ENCODE measurements at places on chromosomes 2 and 18.
A peak's percentile ranks its signal among the peaks of the same experiment; 100 is the strongest.

DNA sequence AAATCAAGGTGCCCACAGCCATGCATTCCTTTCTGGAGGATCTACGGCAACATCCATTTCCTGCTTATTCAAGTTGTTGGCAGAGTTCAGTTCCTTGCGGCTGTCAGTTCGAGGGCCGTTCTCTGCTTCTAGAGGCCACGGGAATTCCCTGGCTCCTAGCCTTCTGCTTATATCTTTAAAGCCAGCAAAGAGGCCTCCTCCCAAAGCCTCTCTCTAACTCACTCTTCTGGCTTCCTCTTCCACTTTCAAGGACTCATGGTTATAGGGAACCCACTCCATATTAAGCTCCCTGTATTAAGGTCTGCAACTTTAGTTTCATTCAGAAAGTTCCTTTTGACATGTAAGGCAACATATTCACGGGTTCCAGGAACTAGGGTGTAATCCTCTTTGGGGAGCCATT lies 150.1 kb upstream of the RMP24 start:
- DNase-seq = no peak

- no peak for DNase-seq
Measured at GRCh38 chr2:78606895-78607294, 418.6 kb upstream of the REG3G start.

DNA sequence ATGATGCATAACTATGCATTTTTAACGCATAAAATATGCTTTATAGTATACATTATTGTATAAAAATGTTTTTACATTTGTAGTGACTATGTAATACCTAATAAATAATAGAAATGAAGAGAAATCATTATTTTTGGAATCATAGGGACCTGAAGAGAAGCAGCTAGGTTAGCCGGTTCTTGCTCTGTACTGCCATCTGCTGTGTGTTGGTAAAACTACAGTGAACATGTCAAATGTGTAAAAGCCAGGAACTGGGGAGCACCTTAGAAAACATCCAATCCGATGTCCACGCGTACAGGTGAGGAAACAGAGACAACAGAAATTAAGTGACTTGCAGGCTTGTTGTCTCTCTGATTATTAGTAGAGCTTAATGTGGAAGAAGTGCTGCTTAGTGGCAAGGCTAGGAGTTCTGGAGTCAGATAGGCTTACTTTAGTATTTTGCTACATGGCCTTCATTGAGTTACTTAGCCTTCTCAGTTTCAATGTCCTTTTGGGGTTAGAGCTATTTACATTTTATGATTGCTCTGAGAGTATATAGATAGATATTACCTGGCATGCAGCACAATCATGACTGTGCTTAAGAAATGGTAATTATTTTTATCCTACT lies 386.5 kb downstream of the DLGAP1 start:
- DNase-seq = peak; percentile 50

- DNase-seq = no peak
Measured at GRCh38 chr18:76977684-76978232, 154.8 kb downstream of the MBP start.

- DNase-seq = no peak
Measured at GRCh38 chr2:43124687-43125057, 101.7 kb downstream of the ZFP36L2 start.

DNA sequence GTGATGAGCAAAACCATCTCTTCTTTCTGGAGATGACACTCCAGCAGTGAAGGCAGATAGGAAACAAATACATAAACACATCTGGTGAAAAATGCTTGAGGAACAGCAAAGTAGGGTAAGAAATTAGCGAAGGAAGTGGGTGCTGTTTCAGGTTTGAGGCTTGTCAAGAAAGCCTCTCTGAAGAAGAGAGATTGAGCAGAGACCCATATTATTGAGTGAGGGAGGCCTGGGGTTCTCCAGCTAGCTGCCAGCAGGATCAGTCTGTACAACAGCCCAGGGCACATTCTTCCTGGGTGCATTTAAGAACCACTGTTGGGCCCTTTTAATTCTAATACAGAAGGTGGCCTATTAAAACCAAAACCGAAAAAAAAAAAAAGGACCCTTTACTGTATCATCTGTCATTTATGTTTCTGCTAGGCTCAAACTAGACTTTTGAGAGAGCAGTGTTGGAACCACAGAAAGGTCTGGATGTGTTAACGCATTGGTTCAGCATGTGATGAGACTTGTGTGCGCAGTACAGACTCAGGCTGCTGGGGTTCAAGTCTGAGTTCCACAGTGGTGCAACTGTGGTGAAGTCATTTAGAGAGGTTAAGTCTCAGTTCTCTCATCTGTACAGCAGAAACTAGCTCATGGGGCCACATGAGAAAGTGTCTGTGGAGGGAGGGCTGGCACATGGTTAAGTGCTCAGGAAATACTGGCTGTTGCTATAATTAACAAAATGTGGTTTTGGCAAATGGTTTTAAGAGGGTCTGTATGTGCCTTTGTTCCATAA lies 28.9 kb downstream of the MGAT5 start:
- no peak for DNase-seq
